ENCODE measurements at places on chromosomes 1 and 21.

GRCh38 chr1:232675898-232676297, 46.0 kb upstream of the SIPA1L2 start:
- DNase-seq: no peak

DNA sequence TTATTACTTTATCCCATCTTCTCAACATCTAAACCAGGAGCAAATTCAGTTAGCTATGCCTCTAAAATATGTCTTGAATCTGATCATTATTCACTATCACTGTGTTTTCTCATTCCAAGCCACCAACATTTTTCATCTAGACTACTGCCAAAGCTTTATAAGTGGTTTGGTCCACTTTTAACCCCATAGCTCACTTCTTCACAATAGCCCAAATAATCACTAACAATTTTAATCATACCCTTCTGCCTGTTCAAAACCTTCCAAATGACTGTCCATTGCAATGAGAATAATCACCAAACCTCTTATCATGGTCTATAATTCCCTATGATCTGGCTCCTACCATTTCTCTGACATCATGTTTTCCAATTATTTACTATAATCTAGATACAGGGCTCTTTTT, 149.8 kb upstream of the ZNHIT6 start:
- no peak for DNase-seq

DNA sequence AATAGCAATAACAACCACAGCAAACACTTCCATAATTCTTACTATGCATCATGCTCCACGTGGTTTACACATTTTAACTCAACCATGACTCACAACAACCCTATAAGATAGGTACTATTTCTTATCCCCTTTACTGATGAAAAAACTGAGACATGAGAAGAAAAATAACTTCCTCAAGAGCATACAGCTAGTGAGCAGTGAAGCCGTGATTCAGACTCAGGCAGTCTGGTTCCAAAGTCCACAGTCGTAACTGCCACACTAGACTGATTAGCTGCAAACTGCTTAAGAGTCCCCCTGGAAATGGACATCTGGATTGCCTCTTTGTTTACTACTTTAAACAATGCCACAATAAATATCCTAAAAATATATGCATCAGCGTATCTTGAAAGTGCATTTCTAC, 55.7 kb downstream of the PLD5 start:
- no peak for DNase-seq

GRCh38 chr21:42245331-42246193, 26.6 kb downstream of the ABCG1 start:
- DNase-seq: no peak

GRCh38 chr1:31244326-31244725, 4.6 kb upstream of the NKAIN1 start:
- no peak for DNase-seq

GRCh38 chr1:188027613-188028012, 1198.9 kb downstream of the PLA2G4A start:
- no peak for DNase-seq

DNA sequence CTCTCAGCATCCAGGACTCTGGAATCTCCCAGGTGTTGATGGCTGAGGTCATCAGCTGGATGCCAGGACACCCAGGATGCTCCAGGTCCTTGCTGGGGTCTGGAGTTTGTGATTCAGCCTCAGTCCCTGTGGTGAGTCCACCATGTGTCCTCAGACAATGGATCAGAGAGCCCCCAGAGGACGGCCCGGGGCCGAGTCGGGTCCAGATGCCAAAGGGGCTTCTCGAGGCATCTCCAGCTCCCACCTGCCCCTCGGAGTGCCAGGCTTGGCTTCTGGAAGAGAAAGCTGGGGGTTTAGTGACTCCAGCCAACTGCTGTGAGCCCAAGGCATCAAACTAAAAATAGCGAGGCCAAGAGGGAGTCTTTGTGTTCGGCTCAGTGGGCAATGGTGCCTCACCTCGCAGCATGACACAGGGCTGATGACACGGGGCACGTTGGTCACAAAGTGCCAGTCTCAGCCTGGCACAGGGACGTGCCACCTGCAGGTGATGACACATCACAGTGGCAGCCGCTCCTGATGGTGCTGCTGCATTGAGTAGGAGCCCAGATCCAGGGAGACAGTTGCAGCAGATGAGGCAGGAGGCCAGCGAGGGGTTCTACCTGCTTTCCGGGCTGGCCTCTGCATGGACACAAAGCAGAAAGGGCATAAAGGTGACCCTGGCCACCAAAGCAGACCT, 10.6 kb downstream of the PDE9A start:
- DNase-seq: no peak

GRCh38 chr1:90721210-90722194, 4.4 kb upstream of the BARHL2 start:
- no peak for DNase-seq

DNA sequence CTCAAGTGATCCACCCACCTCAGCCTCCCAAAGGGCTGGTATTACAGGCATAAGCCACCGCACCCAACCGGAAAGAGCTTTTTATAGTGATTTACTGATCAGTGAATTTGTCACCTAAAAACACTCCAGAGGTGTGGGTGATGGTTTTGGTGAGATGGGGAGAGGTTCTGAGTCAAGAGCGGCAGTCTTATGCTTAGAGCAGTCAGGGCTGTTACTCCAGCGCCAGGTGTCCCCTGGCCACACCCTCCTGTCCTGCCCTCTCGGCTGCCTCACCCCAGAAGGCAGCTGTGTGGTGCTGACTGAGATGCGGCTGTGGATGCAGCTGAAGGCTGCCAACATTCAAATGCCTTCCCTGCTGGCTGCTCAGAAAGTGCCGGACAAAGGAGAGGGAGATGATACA, 94.5 kb upstream of the LPGAT1 start:
- DNase-seq: no peak

- no peak for DNase-seq
Measured at GRCh38 chr1:214337511-214337910, 56.6 kb downstream of the SMYD2 start.

DNA sequence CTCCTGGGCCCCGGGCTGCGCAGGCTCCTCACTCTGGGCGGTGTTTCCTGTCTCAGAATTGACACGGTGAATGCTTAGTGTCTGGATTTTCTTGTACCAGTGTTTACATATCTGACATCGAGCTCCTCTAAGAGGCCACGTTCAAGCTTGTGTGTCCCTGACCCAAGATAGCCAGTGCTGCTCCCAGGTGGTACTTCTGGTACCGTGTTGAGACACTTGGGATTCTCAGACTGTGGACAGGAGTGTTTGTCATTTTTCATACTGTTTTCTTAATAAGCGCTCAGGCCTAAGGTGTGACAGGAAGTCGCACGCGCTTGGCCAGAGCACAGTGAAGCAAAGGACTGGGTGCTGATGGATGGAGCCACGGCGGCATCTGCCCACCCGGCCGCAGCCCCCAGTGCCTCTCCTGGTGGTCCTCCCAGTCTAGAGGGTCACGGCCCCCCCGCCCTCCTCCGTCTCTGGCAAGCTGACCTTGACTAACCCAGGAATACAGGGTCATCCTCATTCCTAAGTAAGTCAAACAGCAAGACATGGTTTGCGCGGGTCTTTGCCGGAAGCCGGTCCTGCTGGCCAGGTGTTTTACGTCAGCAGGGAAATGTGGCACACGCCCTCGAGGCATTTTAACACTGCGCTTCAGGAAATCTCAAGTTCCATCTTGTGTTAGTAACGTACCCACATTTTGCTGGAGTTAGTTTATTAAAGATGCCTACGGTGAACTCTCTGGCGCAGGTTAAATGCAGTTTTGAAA, 8.0 kb downstream of the PEX10 start:
- DNase-seq: no peak

DNA sequence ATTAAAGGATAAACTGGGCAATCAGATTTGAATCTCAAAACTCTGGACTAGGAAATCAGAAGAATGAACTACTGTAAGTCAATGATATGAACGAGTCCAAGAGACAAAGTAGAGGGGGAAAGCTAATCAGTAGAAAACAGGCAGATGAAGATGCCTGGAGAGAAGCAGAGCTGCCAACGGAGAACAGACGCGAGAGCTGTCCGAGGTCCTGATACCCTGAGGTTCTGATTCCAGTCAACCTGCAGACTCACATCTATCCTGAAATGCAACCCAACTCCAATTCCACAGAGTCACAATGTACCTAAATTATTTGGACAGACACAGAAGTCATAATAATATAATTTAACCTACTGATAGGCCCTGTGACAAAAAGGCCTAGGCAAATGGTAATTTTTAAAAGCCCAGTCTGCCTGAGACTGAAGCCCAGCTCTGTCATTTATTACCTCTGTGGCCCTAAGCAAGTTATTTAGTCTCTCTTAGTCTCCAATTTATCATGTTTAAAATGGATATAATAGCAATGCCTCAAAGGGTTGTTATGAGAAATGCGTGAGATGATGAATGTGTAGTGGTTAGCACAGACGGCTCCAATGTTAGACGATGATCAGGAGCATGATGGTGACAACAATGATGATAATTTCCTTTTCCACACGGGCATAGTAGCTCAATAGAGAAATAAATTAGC, 33.4 kb downstream of the RGS7 start:
- no peak for DNase-seq

Measured in esophagus squamous epithelium (tissue), 5 donors.